Fibroblast of villous mesenchyme (primary cell): ENCODE measurements at places on chromosomes 4 and X. TPM values are rescaled to one million over a fixed set of nuclear protein-coding genes. Genes with fewer than 3 reads are reported as not detected.

DNA sequence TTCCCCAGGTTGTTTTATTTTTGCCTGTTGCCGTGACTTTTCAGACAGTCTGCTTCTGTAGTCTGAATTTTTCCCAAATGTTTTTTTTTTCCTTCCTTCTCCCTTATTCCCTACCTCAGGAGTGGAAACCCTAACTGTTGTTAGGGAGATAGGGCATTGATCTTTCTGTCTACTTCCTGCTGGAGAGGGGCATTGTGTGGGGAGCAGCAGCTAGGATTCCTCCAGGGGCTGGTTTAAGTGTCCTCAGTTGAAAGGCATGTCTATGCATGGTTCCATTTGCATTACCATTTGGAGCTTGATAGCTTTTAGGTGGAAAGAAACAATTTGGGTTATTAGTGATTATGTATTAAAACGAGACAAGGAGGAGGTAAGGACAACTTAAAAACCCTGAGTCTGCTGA is 383.9 kb downstream of the DCAF12L2 start:
- no peak for DNase-seq

GRCh38 chr4:169179609-169180521 is 90.9 kb downstream of the SH3RF1 start:
- peak; percentile 44 for DNase-seq

The TLR7 gene
- total RNA-seq = not detected in 2 replicates

The ZNF732 gene
- total RNA-seq = 0.43 and 0.64 TPM in 2 replicates

GRCh38 chrX:123424546-123424945 is 240.5 kb downstream of the GRIA3 start:
- DNase-seq = peak; percentile 59

- no peak for DNase-seq
These were observed 89.5 kb downstream of the KDR start for GRCh38 chr4:55035892-55036291.

- peak; percentile 74 for DNase-seq
These were observed 19.2 kb downstream of the PNMA6E start for GRCh38 chrX:153381684-153382532.

DNA sequence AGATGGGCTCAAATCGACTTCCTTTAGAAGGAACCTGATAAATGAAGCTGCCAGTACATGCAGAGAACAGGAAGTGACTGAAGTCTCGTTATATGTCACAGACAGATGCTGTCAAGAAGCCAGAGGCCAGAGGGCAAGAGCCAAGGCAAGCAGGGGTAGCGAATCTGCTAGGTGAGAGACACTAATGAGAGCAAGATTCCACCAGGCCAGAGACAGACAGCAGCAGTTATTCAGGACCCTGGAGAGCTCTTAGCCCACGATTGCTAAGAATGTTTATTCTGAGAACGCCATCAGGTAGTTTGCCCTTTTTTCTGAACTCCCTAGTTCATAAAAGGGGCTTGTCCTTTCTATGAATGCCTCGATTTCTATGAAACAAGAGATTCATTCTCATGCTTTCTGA is 73.7 kb downstream of the BEND2 start:
- peak; percentile 1 for DNase-seq

DNA sequence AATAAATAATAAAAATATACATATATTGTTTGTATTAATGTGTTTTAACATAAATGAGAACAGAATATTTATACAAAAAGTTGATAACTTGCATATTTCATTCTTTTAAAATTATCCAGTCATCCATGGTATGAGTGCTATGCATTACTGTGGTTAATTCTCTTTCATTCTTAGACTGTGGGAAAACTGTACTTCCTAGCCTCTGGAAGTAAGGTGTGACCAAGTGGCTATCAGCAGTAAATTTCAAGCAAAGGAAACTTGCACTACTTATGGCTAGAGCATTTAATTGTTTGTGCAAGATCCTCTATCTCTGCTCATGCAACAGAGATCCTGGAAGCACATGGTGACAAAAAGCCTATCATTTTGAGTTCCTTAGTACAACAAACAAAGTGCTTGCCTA is 1054.5 kb upstream of the PABPC4L start:
- DNase-seq = peak; percentile 11

DNA sequence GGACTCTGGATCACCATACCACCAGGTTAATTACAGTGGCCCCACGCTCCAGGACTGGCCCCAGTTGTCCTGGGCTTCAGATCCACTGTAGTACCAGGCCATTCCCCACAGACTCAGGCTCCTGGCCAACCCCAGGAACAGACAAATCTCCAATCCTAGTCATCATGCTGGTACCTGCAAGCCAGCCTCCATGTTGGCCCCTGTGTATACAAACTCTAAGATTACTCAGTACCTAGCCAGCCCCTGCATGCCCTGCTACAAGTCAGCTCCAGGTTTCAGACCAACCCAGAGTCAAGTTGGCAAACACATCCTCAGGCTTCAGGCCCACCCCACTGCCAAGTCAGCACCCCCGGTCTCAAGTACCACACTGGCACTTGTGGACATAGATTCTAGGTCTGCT is 85.9 kb downstream of the KLF8 start:
- DNase-seq = no peak

The SPATA18 gene
- 7.7 and 18.1 TPM in 2 replicates for total RNA-seq

- no peak for DNase-seq
These were observed 3.6 kb upstream of the ASB11 start for GRCh38 chrX:15319075-15319474.

DNA sequence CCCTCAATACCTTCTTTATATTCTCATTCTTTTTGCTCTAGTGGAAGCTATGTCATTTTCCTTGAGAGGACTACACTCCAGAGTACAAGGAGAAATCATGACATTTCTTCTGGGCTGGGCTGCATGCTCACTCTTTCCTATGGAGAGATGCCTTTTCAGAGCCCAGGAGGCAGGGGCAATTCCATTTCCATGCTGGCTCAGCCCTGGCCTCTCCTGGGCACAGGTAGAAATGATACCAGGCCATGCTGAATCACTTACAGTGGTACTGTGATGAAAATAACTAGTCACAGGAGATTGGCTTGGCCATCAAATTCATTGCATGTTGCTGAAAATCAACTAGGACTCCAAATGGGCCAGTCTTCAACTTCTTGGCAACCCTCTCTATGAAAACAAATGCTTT is 34.0 kb upstream of the PPARGC1A start:
- no peak for DNase-seq

The CCNQ gene
- total RNA-seq = 38.9 and 42.8 TPM in 2 replicates

The CT45A5 gene
- not detected in 2 replicates for total RNA-seq

- no peak for DNase-seq
These were observed 708 bp downstream of the BCLAF3 start for GRCh38 chrX:19990151-19990555.

- DNase-seq = no peak
These were observed 2277.7 kb upstream of the AGA start for GRCh38 chr4:179719766-179720450.

GRCh38 chrX:99301990-99302389 is 1108.1 kb downstream of the PCDH19 start:
- no peak for DNase-seq

The SLC2A9 gene
- 0.43 and 0.97 TPM in 2 replicates for total RNA-seq

DNA sequence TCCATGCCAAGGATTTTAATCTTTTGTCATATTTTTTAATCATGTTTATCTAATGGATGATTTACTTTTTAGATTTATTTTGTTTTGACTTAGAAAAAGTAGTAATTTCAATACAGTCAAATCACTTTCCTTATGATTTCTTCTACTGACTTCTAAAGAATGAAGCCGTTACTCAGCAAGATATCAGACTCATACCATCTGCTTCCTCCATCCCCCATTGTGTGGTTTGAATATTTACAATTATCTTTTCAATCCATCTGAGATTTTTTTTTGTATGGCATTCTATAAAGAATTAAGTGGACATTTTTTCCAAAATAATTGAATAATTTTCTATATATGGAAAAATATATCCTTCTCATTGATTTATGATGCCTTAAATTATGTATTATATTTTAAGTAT is 565.4 kb upstream of the ATOH1 start:
- no peak for DNase-seq

The CXXC4 gene
- total RNA-seq = 0.32 and 0.43 TPM in 2 replicates

The REPS2 gene
- 0.32 and 0.43 TPM in 2 replicates for total RNA-seq

The GSPT2 gene
- total RNA-seq = 4.5 and 7.8 TPM in 2 replicates

The RAI2 gene
- not detected in 2 replicates for total RNA-seq

DNA sequence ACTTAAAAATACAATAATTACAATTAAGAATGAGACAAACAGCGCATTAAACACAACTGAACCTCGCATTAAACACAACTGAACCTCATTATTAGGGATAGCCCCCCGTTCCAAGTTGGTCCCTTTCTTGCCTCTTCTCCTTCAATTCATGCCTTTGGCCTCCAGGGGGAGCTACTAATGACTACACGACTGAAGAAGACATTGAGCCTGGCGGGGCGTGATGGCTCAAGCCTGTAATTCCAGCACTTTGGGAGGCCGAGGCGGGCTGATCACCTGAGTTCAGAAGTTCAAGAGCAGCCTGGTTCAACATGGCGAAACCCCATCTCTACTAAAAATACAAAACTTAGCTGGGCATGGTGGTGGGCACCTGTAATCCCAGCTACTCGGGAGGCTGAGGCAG is 56.4 kb upstream of the NWD2 start:
- no peak for DNase-seq

The GSX2 gene
- under 0.01 TPM in 1 of 2 replicates, not detected in the other for total RNA-seq

DNA sequence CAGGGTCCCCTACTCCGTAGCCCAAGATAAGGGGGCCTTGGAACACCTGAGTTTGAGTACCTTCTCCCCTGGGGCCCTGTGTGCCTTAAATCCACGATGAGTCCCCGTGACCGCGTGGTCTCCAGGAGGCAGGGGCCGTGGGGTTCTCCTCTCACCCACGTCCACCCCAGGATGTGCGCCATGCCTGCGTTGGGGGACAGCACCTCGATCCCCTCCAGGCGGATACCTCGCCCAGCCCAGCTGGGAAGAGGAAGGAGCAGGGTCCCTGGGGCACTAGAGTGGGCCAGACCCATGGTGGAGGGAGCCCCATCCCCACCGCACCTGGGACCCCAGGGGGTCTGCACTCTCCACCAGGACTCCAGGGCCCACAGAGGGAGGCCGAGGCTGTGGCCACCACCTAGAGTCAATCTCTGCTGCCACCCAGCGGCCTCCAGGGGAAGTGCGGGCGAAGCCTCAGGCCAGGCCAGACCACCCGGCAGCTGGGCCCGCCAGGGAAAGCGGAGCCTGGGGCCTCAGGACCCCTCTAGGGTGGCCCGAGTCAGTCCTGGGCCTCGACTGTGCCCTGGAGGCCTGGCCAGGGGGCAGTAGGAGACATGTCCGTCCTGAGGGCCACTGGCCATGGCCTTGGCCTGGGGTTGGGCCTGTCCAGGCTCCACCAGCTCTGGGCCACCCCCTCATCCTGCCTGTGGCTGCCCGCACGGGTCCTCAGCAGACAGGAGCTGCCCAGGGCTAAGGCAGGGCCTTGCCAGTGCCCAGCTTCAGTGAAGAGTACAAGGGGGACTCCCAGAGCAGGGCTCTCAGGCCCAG is 55.0 kb downstream of the FAM53A start:
- peak; percentile 24 for DNase-seq

DNA sequence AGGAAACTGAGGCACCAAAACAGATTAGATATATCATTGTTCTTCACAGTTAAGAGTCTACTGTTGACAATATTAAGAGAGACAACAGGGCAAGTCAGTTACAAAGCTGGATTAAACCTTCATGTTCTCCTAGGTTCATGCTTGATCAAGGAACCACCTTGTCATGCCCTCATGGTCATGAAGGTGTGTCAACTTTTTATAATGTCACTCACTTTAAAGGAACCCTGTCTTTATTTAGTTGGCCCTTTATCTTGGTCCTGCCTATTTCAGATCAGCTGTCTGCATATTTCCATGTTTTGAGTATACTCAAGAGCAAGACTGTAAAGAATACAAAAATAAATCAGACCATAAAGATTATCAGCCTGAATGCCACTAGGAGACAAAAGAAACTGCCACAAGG is 140.2 kb upstream of the FAM241A start:
- DNase-seq = no peak

DNA sequence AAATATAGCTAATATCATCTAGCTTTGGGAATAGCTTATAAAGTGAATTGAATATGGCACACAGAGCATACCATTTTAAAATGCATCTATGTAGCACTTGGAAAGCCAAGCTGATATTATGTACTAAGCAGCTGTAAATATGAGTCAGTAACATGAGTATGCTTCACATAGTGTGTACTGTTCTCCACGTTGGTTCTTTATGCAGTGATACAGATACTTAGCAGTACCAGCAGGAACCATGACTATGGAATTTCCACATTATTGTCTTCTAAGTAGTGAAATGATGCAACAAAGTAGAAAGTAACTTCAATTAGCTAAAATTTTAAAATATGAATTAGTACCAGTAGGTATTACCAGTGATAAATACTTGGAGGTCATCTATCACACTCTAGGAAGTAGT is 320.1 kb downstream of the BMPR1B start:
- no peak for DNase-seq

The DKK2 gene
- total RNA-seq = under 0.01 and 0.43 TPM in 2 replicates

- DNase-seq = no peak
These were observed 5.3 kb downstream of the SMIM9 start for GRCh38 chrX:154829134-154829533.

GRCh38 chr4:7419961-7420660 is 14.6 kb downstream of the PSAPL1 start:
- no peak for DNase-seq

The NPY1R gene
- 1.6 and 3.5 TPM in 2 replicates for total RNA-seq

DNA sequence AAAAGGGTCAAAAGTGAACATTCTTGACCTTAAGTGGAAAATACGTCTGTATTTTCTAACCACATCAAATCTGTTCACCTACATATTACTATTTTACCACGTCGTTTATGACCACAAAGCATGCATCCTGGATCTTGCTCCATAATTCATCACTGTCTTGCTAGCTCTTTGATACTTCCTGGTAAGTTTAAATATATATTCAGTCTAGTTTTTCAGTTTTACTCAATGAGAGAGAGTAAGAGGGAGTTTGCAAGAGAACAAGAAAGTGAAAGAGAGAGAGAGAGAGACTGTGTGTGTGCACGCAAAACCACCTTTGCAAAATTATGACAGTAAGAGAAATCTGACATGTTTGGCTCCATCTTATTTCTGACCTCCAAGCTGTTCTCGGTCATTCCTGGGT is 173.7 kb upstream of the GALNTL6 start:
- no peak for DNase-seq

The AKAP14 gene
- total RNA-seq = not detected in 2 replicates

The TKTL2 gene
- under 0.01 TPM in 1 of 2 replicates, not detected in the other for total RNA-seq

DNA sequence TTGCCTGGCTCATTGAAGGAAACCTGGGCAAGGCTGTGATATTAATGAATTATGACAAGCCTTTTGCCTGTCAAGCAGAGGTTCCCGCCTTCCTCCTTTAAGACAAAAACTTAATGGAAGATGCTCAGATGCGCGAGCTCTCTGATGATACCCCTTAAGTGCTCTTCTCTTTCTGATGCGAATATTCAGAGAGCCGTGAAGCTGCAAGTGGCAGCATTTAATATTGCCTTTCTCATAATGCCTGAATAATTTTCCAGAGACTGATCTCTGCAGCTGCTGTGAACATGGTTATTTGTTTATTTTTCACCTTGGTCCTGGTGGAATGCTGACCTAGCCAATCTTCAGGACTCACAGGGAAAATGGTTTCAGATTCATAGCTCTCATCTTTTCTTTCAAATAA is 251.8 kb downstream of the TENM3 start:
- no peak for DNase-seq

- peak; percentile 38 for DNase-seq
These were observed 125.1 kb upstream of the STX18 start for GRCh38 chr4:4666693-4667621.

- DNase-seq = no peak
These were observed 110.2 kb upstream of the C1GALT1C1 start for GRCh38 chrX:120740072-120740471.

GRCh38 chr4:159086606-159087005 is 16.3 kb upstream of the RAPGEF2 start:
- DNase-seq = no peak

The NRK gene
- total RNA-seq = 0.32 and 4.7 TPM in 2 replicates
